Caki2 (cell line): ENCODE measurements at places on chromosomes 12 and 14. TPM values are rescaled to one million over a fixed set of nuclear protein-coding genes. Genes with fewer than 3 reads are reported as not detected.
A peak's percentile ranks its signal among the peaks of the same experiment; 100 is the strongest.

GRCh38 chr14:72513965-72514659 is 379.8 kb downstream of the DPF3 start:
- DNase-seq, result peak; percentile 31

- peak; percentile 20 for DNase-seq
Observed at GRCh38 chr14:72420749-72421474, 473.0 kb downstream of the DPF3 start.

DNA sequence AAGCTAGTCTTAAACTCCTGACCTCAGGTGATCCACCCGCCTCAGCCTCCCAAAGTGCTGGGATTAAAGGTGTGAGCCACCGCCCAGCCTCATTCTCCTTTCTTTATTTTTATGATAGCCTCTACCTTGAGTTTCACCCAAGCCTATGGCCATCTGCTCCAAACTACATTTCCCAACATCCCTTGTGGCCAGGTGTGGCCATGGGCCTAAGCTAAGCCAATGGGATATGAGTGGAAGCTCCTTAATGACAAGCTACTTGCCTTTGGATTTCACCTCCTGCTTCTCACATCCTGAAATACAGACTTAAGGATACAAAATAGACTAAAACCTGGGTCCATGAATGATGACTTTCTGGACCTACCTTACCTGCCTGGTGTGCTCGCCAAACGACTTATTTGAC is 46.2 kb downstream of the DPF3 start:
- DNase-seq, result peak; percentile 2

DNA sequence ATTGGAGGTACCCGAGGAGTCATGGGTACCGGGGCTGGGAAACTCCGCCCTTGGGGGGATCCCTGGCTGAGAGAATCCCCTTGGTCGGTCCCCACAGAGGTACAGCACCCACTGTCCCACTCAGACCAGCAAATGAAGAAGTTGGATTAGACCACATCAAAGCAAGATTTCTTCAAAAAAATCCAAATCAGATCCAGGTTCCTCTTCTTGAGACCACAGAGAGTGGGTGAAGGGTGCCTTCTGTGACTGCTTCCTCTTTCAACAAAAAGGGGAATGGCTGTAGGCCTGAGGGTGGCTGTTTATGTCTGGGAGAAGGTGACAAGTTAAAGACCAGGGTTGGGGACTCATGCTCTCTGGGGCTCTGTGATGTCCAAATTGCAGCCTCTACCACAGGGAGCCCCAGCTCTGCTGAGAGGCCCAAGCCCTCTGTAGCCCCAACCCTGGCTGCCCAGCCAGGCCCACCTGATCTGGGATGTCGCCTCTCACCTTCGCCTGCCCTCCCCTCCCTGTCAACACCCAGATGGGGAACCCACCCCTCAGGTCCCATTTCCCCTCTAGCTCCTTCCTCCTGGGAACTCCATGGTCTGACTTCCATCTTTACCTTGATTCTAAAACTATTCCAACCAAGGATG is 50.9 kb downstream of the ZFP36L1 start:
- DNase-seq, result no peak

GRCh38 chr12:12442548-12443071 is 85.7 kb downstream of the BORCS5 start:
- DNase-seq, result no peak

- no peak for DNase-seq
Observed at GRCh38 chr12:111841236-111841749, 735 bp upstream of the MAPKAPK5 start.

DNA sequence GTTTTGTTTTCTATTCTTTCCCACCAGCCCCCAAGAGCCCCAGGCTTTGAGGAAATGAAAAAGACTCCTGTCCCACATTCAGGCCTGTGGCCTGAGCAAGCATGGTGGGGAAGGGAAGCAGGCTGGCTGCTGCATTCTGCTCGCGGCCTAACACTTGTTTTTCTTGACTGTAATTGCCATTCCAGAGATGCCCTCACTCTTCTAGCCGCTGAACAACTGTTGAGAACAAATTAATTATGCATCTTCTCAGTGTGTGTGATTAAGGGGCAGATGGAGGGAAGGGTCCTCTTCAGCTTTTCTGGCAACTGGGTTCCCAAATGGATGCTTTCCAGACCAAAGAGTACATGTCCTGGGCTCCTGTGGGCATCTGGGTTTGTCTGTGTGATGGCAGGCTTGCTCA is 43.3 kb downstream of the ADCK1 start:
- no peak for DNase-seq

DNA sequence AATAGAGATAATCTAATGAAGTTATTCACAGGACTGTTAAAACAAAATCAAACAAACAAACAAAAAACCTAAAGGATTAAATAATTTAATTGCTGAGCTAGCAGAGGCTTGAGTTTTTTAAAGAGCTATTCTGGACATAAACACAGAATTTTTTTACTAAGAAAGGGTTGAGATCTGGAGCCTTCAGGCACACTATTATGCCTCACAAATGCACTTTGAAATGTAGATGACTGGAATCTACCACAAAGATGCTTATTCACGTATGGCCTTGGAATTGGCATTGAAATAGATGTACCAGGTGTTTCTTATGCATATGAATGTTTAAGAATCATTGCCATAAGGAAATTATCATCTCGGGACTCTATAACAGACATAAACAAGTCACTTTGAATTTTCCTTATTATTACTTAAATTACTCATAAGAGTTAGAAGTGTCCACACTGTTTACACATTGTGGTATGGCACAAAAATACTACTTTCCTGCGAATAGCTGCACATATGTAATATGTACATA is 21.6 kb downstream of the PUS7L start:
- no peak for DNase-seq

GRCh38 chr14:72033365-72033764 is 101.1 kb downstream of the RGS6 start:
- no peak for DNase-seq

- no peak for DNase-seq
Observed at GRCh38 chr12:66072566-66072965, 58.0 kb downstream of the LLPH start.

DNA sequence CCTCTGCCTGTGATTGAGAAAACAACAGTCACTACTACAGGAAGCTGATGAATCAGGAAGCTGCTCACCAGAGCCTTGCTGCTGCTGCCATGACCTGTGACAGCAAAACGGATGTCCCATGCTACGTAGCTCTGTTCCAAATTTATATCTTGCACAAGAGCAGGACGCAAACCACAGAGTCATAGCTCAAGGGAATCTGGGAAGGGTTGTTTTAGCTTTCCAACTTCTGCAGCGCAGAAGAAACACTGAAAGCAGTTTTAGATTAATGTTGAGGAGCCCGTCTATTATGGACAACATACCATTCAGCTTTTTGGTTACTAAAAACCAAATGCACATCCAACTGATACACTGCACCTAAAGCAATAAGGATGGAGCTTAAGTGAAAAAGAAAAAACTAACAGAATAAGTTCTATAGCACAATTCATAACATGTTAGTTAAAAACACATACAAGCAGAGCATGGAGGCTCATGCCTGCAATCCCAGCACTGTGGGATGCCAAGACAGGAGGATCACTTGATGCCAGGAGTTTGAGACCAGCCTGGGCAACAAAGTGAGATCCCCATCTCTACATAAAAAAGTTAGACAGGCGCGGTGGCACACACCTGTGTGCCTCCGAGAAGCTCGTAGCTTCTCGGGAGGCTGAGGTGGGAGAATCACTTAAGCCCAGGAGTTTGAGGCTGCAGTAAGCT is 1.7 kb upstream of the ANKRD33 start:
- DNase-seq, result peak; percentile 81

- DNase-seq, result no peak
Observed at GRCh38 chr12:66290716-66291200, 11.5 kb upstream of the HELB start.

DNA sequence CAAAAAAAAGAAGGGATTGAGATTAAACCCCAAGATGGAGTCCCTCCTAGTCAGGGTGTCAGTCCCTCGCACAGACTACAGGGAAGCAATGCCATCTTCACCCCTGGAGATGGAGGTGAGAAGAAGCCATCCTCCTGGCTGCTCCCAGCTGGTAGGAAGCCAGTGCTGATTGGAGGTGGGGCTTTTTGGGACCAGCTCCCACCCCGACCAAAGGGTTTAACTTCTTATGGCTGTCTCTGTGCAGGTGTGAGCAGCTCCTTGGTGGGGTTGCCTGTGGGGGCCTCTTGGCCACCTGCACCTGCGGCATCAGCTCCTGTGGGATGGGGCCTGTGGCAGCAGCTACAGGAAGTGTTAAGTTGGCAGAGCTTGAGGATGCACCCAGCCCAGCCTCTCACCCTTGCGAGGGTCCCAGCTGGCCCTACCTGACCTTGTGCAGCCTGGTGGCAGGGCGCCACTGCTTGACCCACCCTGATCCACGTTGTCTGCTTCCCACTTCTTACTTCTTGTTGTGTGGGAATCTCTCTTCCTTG is 3.8 kb upstream of the KRT86 start:
- no peak for DNase-seq

DNA sequence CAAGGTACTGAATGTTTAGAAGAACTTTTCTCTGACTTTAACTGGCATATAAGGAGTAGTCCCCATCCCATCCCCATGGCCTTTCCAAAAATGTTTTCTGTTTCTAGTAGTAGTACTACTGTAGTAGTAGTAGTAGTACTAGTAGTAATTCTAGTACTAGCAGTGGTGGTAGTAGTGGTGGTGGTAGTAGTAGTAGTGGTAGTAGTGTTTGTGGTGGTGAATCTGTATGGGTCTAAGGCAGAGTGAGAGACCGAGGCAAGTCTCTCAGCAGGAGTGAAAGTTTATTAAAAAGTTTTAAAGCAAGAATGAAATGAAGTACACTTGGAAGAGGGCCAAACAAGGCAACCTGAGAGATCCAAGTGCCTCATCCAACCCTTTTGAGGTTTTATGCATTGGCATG is 58.6 kb downstream of the FOXN4 start:
- no peak for DNase-seq

GRCh38 chr12:93802293-93802692 is 125.1 kb downstream of the CRADD start:
- DNase-seq, result no peak

GRCh38 chr14:88164906-88165534 is 158.0 kb downstream of the KCNK10 start:
- DNase-seq, result no peak

DNA sequence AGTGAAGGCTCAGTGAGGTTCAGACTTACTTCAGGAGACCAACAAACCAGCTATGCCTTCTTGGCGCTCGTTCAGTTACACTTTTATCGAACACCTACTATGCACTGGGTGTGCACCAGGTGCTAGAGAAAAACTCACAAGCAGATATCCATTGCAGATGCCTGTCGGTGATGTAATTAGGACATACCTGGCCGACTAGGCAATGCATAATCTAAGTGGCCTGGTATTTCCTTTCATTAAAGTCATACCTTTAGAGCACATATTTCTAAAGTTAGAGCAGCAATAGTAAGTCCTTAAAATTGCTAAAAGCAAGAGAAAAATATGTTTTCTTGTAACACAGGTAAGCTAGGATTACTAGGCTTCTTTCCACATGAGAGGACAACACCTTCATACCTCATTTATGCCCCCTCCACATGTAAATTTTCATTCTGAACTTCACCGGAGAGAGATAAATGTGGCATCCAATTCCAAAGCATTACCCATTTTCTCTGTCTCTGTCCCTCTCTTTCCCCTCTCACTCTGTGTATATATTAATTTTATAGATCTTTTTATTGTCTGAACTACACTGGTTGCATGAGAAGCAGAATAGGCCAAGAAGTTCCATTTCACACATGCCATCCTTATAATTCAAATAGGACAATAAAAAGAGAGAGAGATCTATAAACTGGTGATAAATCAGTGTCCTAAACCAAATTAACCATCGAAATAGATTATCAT is 242.2 kb downstream of the SPTSSA start:
- DNase-seq, result no peak

- DNase-seq, result no peak
Observed at GRCh38 chr12:67545298-67545697, 103.2 kb upstream of the DYRK2 start.

GRCh38 chr12:39804898-39805297 is 185.3 kb upstream of the ABCD2 start:
- DNase-seq, result no peak

GRCh38 chr14:103527408-103528145 is 1.4 kb upstream of the TRMT61A start:
- no peak for DNase-seq

DNA sequence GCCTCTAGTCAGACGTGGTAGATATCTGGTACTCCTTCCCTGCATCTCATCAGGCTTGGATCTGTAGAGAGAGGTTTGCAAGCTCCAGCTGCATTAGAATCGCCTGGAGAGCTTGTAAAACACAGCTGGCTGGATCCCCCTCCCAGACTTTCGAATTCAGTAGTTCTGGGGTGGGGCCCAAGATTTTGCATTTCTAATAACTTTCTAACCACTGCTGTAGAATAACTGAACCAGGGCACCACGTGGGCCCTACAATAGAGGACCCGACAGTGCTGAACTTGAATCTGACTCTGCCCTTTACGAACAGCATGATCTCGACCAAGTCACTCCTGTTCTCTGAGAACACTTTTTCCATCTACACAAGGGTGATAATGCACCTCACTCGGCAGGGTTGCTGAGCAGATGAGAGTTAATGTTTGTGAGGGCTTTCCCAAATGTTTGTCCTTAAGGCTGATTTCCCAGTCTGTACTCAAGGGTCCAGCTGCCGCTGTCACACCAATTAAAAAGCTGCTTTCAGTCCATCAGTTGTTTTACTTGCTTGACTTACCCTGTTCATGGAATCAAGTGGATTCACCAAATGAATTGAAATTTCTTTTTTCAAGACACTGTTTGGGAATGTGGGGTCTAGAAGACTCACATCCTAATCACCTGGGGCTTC is 86.6 kb upstream of the SLC24A4 start:
- DNase-seq, result no peak

GRCh38 chr12:103667125-103667524 is 80.1 kb downstream of the STAB2 start:
- DNase-seq, result no peak

GRCh38 chr12:131920157-131920508 is 8.9 kb upstream of the PUS1 start:
- no peak for DNase-seq

- no peak for DNase-seq
Observed at GRCh38 chr12:127819056-127819455, 447.9 kb upstream of the TMEM132C start.

GRCh38 chr14:39454906-39455539 is 22.8 kb upstream of the FBXO33 start:
- no peak for DNase-seq

GRCh38 chr14:74960736-74961135 is 5.3 kb upstream of the PGF start:
- DNase-seq, result no peak

RPL10L gene
- not detected in 2 replicates for total RNA-seq

RAD51AP1 gene
- total RNA-seq, result 40.0 and 46.3 TPM in 2 replicates

CHGA gene
- 93.0 and 123 TPM in 2 replicates for total RNA-seq

SERPINA12 gene
- not detected in 2 replicates for total RNA-seq

SYCP3 gene
- not detected in 2 replicates for total RNA-seq

SOCS4 gene
- 3.6 and 4.7 TPM in 2 replicates for total RNA-seq

ADCY4 gene
- total RNA-seq, result not detected in 2 replicates

TMTC2 gene
- 3.1 and 7.4 TPM in 2 replicates for total RNA-seq

OASL gene
- total RNA-seq, result 28.3 and 30.3 TPM in 2 replicates

PZP gene
- not detected in 2 replicates for total RNA-seq

PARPBP gene
- total RNA-seq, result 10.9 and 13.9 TPM in 2 replicates

CLSTN3 gene
- total RNA-seq, result 3.4 and 13.8 TPM in 2 replicates

ATP2B1 gene
- 11.4 and 11.5 TPM in 2 replicates for total RNA-seq

TMEM132D gene
- total RNA-seq, result not detected in 2 replicates

KLRB1 gene
- not detected in 2 replicates for total RNA-seq
